NCI-H1436 (cell line): ENCODE measurements at places on chromosomes 13 and 19.
A peak's percentile ranks its signal among the peaks of the same experiment; 100 is the strongest.

- no peak for DNase-seq
Measured at GRCh38 chr13:36834299-36834698, 15.3 kb downstream of the RFXAP start.

DNA sequence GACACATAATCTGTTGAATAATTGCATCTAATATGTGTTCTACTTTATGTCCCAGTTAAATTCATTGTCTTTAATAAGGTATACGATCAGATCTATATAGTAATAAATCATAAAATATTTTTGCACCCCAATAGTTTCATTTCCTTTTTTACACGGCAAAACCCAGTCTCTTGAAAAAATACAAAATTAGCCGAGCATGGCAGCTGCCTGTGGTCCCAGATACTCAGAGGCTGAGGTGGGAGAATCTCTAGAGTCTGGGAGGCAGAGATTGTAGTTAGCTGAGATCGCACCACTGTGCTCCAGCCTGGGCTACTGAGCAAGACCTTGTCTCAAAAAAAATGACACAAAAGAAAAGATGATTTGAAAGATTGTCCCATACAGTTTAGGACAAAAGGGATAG is 52.3 kb upstream of the PARP4 start:
- no peak for DNase-seq

- DNase-seq, result no peak
Measured at GRCh38 chr13:111029957-111030609, 85.0 kb upstream of the ARHGEF7 start.

GRCh38 chr19:2097886-2098327 is 1.2 kb downstream of the IZUMO4 start:
- DNase-seq, result no peak

- no peak for DNase-seq
Measured at GRCh38 chr19:16830679-16831078, 1.5 kb downstream of the SIN3B start.

DNA sequence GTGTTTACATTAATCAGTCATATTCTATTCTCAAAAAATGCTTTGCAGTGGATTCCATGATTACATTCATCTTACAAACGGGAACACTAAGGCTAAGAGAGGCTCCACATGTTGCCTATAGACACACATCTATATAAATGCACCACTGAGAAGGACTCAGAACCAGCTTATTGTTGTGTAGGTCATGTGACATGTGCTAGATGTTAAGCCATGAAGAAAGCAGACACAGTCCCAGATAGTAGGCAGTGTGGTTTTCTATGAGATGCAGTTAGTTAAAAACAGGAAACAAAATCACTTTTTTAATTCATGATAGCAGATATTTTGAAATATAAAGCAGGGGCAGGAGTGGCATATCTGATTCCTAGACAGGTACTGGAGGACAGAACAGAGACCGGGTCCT is 10.7 kb downstream of the SIGLEC6 start:
- DNase-seq, result no peak

GRCh38 chr13:33279414-33280278 is 5.9 kb downstream of the STARD13 start:
- DNase-seq, result no peak

DNA sequence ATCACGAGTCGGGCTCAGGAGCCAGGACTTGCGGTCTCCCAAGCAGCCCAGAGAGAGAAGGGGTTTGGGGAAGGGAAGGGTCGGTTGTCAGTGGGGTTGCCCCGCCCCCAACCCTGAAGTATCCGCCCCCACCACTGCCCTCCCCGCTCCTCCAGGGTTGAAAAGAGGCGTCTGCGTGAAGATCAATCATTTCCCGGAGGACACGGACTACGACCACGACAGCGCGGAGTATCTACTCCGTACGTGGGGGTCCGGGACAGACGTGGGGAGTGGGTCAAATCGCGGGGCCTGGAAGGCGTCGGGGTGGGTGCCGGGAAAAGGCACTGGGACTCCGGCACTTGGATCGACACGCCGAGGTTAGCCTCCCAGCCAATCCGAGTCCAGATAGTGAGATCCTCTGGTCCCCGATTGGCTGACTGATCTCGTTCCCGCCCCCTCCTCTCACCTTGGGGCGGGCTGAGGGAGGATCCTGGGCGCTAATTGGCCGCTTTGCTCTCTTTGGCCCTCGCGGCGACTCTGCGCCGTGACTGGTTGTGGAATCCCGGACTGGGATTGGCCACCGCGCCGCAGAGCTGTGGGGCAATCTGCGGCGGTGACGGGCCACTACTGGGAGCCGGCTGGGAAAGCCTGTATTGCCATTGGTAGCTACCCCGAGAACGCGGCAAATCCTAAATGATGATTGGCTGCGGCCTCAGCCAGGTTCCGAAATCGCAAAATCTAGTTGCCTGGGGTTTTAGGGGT is 13.3 kb upstream of the CACNG6 start:
- DNase-seq, result no peak

DNA sequence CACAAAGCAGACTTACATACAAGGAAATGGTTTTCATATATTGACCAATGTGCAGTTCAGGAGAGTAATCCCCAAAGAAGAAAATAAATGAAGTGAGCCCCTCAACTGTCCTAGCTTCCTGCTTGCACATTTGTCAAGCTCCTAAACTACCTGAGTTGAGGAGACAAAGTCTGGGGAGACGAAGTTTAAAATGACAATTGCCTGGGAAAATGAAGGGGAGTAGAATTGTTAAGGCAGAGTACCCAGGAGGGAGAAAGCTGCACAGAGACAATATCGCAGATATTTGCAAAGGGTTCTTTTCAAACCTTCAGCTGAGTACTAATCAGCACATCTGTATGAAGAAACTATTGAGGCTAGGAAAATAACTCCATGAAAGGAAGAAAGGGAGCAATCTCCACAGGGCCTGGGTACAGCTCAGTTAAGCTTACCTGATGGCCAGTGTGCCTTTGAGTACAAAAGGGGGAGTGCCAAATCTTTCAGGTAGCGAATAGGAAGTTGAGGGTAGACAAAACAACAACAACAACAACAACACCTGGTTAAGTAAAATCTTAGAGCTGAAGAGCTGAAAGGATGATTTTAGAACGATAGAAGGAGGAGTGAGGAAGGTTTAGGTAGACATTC is 1700.1 kb upstream of the PRR20A start:
- no peak for DNase-seq

- DNase-seq, result no peak
Measured at GRCh38 chr13:74466020-74466419, 331.8 kb upstream of the KLF12 start.

GRCh38 chr13:24033527-24034302 is 126.8 kb upstream of the SPATA13 start:
- no peak for DNase-seq

DNA sequence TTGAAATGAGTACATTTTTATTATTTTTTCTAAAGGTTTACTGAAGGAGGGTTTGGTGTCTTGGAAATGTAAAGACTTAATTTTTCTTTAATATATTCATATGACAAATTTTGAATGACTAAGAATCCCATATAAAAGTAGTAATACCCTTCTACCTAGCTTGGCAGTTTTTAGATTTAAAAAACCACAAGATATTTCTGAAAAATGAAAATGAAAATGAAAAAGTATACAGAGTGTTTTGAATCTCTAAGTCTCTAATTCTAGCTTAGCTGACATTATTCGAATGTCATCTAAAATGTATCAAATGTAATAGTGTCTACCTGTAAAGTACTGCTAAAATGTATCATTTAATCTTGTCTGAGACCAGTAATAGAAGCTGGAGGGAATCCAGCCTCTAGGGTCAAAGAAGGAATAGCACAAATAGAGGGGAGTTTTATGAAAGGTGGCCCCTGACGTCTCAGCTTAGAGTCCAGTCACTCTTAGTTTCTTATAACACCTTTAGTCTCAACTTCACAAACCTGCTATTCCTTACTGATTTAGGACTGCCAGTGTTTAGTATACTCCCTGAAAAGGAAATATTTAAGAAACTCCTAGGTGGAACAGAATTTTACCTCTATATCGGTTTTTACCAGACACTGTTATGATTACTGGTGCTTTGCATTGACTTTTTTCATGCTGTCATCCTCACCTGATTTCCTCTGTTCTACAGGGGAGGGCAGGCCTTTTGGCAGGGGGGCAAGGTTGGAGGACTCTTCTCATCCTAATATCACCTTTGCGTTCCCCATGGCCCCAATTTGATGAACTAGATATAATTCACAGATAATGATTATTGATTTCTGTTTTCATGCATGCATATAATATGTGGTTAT is 16.2 kb upstream of the MIR17HG start:
- DNase-seq, result no peak

GRCh38 chr19:27734496-27735220 is 1478.3 kb downstream of the UQCRFS1 start:
- no peak for DNase-seq

GRCh38 chr19:7652061-7652641 is 15.2 kb downstream of the STXBP2 start:
- DNase-seq, result peak; percentile 62

- DNase-seq, result no peak
Measured at GRCh38 chr19:7982103-7982502, 23.3 kb downstream of the ELAVL1 start.

DNA sequence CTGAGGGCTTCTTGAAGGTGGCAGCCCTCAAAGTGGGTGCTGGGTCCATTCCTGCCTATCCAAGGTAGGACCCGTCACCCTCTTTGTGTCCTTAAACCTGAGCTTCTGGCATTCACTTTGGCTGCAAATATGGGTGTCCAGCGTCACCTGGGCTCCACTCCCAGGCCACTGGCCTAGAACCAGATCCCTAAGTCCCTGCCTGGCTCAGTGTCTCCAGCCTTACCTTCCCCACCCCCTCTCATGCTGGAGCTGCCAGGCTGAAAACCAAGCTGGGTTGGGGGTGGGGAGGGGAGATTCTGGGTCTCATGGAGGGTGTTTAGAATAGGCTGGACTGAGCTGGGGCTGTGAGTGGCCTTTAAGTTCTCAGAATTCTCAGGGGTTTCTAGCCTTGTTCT is 12.4 kb downstream of the PDE4A start:
- no peak for DNase-seq

GRCh38 chr19:14379294-14380065 is 1.8 kb upstream of the ADGRE5 start:
- no peak for DNase-seq

GRCh38 chr13:105262579-105262978 is 1272.9 kb downstream of the EFNB2 start:
- no peak for DNase-seq

DNA sequence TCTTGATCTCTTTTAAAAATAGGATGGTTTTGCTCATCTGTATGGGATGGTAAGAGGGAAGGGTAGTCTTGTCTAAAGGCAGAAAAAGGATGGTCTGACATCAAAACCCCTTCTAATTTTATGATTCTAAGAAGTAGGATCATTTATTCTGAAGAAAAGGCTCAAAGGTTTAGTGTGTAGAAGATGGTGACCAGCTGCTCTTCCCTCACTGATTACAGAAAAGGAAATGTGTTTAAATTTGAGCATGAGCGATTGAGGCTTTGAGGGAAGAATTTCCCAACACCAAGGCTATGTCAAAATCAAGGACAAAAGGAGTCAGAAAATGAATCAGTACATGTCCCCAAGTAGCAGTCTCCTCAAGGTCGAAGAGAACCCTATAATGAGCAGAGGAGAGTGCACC is 909.8 kb downstream of the EFNB2 start:
- DNase-seq, result no peak

DNA sequence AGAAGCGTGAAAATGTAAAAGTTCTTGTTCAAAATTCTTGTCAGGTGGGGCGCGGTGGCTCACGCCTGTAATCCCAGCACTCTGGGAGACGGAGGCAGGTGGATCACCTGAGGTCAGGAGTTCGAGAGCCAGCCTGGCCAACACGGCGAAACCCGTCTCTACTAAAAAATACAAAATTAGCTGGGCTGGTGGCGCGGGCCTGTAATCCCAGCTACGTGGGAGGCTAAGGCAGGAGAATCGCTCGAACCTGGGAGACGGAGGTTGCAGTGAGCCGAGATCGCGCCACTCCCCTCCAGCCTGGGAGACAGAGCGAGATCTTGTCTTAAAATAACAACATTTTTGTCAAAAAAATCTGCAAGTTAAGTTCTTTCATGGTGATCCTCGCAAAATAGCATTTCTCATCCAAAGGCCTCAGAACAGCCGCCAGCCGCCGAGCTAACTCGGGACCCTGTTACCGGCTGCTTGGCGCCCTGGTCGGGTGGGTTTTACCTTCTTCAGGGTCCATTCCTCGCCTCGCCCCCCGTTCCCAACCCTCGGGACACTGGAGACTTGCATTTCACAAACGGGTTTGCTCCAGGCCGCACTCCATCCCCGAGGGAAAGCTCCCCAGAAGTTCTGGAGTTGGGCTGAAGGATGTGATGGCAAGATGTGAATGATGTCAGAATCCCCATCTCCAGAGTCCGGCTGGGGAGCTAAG is 1.6 kb downstream of the LATS2 start:
- DNase-seq, result no peak

DNA sequence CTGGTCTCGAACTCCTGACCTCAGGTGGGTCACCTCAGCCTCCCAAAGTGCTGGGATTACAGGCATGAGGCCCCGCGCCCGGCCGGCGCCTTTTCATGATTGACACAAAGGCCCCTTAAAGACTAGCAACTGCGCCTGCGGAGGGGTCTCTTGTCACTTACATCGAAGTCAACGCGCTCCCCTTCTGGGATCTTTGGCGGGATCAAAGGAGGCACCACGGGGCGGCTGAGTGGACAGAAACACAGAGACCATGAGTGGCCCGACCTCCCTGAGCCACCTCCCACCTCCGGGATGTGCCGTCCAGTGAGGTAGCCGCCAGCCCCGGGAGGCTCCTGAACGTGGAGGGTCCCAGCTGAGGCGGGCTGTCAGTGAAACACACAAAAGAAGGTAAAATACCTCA is 7.3 kb downstream of the TNNT1 start:
- no peak for DNase-seq

DNA sequence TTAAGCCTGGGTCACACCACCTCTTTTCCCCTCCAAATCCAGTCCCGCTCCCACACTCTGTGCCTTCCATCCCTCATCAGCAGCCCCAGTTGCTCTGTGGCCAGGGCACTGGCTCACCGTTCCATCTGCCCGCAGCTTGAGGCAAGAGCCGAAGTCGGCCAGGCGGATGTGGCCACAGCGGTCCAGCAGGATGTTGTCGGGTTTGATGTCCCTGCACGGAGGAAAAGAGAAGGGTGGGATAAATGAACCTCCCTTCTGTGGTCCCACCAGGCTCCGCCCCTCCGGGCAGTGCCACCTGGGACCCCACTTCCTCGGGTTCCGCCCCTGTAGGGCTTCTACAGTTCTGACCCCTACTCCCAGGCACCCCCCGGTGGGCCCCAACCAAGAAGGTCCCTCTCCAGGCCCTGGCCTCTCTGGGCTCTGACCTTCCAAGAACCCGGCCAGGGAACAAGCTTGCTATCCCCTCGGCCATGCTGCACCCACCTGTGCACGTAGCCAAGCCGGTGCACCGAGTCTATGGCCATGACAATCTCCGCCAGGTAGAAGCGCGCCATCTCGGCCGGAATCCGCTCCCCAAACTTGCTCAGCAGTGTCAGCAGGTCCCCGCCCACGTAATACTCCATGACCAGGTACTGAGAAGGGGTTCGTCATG is 4.2 kb downstream of the DMPK start:
- DNase-seq, result no peak

- no peak for DNase-seq
Measured at GRCh38 chr13:39915418-39915817, 260.0 kb downstream of the COG6 start.

GRCh38 chr13:45521297-45521696 is 56.6 kb downstream of the COG3 start:
- DNase-seq, result no peak
